Umbilical cord (tissue), 2 donors: ENCODE measurements at places on chromosomes 11 and 22.

DNA sequence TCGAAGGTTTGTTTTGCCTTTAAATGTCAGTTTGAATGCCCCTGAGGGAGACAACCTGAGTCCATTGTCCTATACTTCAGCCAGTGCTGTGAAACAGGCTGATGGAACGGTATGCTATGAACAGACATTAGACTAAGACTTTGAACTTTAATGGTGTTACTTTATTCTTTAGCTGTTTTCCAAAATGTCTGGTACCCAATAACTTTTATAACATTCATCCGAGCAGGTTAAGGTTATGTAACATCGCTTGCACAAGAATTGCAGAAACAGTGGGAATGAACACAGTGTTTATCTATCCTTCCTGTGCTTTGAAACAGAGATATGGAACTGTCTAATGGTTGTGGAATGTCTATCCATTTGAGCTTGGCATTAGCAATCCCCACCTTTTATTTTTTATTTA, 12.5 kb upstream of the PTS start:
- DNase-seq, result no peak

DNA sequence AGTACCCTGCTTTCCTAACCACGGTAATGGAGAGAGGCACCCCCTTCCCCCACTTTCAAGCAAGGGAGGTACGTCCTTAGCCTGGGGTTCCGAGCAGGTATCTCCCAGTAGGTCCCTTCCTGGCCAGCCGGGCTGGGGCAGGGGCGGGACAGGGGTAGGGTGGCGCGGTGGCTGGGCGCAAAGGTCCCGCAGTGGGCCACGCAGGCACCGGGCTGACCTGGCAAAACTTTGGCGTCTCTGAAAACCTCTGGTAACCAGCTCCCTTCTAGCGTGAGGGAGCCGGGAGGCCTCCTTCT, 323 bp upstream of the P2RY2 start:
- no peak for DNase-seq

GRCh38 chr11:74860743-74861142, 88.1 kb downstream of the XRRA1 start:
- DNase-seq, result no peak

DNA sequence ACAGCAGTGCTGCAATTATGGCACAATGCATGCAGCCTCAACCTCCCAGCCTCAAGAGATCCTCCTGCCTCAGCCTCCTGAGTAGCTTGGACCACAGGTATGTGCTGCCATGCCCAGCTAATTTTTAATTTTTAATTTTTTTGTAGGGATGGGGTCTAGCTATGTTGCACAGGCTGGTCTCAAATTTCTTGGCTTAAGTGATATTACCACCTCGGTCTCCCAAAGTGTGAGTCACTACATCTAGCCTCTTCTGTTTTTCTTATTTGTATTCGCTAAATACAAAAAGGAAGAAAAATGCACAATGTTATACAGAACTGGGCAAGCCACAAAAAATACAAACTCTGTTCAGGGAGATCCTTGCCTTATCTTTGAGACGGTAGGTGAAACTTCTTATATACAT, 62.1 kb downstream of the DDI1 start:
- DNase-seq, result no peak

DNA sequence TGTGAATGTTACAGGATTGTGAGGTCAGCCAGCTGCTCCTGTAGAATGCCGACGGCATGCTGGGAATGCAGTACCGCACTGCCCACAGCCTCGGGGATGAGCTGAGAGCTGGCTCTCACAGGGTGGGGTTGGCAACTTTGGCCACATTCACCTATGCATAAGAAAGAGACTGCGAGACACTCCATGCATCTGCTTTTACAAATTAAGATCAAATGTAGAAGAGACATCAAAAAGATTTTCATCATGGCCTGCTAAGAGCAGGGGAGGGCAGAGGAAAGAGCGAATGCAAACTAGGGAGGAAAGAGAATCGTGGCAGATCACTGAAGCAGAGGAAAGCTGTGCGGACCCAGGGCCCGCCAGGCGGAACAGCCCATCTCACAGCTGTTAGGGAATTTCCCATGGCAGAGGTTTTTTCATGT, 49.8 kb upstream of the SPATA19 start:
- peak; percentile 38 for DNase-seq

GRCh38 chr11:65065851-65066250, 7.5 kb upstream of the NAALADL1 start:
- DNase-seq, result peak; percentile 17

- no peak for DNase-seq
These were observed 20.3 kb downstream of the PARVG start for GRCh38 chr22:44200855-44201550.
